Stimulated activated CD8-positive, alpha-beta memory T cell treated with anti-CD3 and anti-CD28 coated beads, Interleukin-2, amount 100 ng/mL, for 1 hour (primary cell): ENCODE measurements at places on chromosomes 12 and 14.

- no peak for DNase-seq
Measured at GRCh38 chr14:35134329-35135123, 12.2 kb downstream of the PRORP start.

- no peak for DNase-seq
Measured at GRCh38 chr14:72201645-72202044, 269.4 kb downstream of the RGS6 start.

DNA sequence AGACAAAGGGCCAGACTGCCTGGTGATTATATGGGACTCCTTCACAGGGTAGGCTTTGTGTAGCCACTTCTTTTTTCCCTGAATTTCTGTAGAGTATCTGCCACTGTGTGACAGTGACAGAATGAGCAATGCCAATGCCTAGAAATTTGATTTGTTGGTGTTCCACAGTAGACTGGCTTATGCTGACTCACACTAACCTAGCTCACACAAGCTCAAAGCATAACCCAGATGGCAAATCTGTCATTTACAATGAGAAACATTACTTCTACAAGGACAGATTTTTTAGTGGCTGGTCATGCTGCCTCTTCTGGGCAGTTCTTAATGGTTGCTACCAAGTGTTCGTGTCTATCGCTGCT, 15.9 kb downstream of the CFAP251 start:
- no peak for DNase-seq

DNA sequence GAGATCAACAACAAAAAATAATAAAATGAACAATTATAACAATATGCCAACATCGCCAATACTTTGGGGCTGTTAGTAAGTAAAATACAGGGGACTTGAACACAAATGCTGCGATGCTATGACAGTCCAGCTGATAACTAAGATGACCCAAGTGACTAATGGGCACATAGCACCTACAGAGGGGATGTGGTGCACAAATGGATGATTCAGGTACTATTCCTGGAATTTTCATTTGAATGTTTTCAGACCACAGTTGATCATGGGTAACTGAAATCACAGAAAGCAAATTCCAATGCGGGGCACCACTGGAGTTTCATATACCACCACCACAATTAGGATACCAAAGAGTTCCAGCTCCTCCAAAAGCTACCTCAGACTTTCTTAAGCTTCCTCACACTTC, 82.9 kb downstream of the RCOR1 start:
- DNase-seq: no peak

- DNase-seq: no peak
Measured at GRCh38 chr14:22460461-22461195, 128.4 kb downstream of the DAD1 start.

DNA sequence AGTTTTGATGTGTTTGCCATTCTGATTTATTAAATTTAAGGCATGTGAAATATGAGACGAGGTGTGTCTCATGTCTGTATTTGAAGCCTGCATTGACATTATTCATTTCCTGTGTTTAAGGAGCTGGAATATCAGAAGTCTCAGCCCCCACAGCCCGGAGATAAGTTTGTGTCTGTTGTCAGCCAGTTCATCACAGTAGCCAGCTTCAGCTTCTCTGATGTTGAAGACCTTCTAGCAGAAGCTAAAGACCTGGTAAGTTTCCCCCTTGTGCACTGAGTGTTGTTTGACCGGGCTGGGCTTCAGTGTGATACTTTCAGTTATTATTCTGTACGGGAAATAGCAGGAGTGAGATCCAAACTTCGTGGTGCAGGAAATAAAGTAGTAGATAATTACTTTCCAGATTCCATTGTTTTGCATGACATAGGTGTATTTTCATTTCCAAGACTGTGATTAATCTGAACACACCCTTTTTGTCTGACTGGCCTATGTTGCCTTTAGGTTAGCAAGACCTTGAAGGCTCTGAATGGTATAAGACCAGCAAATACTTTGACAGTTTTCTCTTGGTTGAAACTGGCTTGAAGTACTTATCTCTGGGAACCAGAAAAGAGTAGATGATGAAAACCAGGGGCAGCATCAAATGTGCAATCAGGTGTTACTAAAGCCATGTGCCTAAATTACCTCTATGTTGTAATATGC, 101.5 kb downstream of the GPR135 start:
- DNase-seq: no peak

GRCh38 chr12:124597041-124597440, 29.6 kb upstream of the NCOR2 start:
- DNase-seq: no peak

DNA sequence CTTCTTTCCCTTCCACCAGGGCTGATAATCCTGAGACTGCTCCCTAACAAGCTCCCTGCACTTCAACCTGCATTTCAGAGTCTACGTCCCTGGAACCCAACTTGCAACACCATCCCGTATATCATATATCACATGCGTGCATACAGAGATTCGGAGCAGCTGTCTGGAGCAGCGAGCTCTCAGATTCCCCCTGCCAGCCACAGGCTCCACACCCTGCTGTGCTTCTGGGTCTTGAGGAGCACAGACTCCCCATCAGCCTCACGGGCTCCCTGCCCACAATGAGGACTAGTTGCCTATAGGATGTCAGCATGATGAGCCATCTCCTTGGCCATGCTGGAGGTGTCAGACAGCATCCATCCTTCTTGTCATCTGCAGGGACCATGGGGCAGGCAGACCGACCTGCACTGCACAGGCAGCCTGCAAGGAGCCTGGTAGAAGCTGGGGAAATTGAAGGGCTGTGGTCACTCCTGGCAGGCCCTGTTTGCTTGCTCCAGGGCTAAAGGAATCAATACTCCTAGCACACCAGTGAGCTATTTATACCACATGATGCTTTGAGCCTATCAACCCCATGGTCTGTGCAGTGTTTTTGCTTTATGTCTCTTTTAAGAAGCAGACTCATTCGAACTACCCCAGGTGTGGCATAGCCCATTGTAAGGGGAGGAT, 19.6 kb upstream of the HDAC7 start:
- DNase-seq: no peak

DNA sequence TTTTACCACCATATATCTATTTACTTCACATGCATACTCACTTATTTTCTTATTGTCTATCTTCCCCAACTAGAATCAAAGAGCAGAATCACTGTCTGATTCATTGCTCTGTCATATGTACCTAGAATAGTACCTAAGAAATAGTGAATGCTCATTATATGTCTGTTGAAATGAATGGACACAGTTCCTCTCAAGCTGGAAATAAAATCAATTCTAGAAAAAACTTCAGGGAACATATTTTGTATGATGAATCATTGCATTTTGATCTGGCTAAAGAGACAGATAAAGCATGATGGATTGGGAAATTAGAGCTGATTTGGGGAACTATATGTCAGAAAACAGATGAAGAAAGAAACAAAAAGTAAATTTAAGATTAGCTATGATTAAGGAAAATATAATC, 623.3 kb downstream of the C12orf50 start:
- no peak for DNase-seq

DNA sequence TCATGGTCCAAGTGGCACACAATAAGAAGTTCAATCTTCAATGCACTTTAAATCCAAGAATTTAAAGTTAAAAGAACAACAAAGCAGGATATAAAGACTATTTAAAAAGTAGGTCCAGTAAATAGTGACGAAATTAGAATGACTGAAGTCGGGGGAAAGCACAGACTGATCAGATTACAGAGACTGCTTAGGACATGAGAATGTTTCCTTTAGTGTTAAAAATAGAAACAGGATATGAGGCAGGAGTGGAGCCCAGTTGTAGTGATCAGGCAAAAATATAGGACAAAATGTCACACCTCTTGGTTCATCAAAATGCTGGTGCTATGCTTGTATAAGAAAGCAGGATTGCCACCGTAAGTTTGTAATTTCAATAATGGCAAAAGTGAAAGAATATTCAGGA, 52.2 kb upstream of the CD163 start:
- no peak for DNase-seq

- DNase-seq: no peak
Measured at GRCh38 chr12:118326991-118327390, 45.7 kb downstream of the TAOK3 start.

- no peak for DNase-seq
Measured at GRCh38 chr12:92156704-92157395, 11.2 kb upstream of the BTG1 start.

GRCh38 chr14:59269466-59269865, 81.0 kb downstream of the DAAM1 start:
- no peak for DNase-seq

DNA sequence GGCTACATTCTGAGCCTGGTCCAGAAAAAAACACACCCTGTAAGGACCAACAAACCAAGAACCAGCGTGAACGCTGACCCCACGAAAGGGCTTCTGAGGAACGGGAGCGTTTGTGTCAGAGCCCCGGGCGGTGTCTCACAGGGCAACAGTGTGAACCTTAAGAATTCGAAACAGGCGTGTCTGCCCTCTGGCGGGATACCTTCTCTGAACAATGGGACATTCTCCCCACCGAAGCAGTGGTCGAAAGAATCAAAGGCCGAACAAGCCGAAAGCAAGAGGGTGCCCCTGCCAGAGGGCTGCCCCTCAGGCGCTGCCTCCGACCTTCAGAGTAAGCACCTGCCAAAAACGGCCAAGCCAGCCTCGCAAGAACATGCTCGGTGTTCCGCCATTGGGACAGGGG, 7.9 kb downstream of the DACT1 start:
- DNase-seq: no peak
